Stimulated activated naive CD4-positive, alpha-beta T cell (primary cell): ENCODE measurements at places on chromosomes 12 and 14.

GRCh38 chr12:46367351-46368029 lies 5.1 kb downstream of the SLC38A2 start:
- DNase-seq = no peak

GRCh38 chr14:46651526-46652144 lies at the start of gene RPL10L:
RPL10L (minus strand) TSS chr14:46651781; CDS start chr14:46651736, 45 bp downstream.
- no peak for DNase-seq

DNA sequence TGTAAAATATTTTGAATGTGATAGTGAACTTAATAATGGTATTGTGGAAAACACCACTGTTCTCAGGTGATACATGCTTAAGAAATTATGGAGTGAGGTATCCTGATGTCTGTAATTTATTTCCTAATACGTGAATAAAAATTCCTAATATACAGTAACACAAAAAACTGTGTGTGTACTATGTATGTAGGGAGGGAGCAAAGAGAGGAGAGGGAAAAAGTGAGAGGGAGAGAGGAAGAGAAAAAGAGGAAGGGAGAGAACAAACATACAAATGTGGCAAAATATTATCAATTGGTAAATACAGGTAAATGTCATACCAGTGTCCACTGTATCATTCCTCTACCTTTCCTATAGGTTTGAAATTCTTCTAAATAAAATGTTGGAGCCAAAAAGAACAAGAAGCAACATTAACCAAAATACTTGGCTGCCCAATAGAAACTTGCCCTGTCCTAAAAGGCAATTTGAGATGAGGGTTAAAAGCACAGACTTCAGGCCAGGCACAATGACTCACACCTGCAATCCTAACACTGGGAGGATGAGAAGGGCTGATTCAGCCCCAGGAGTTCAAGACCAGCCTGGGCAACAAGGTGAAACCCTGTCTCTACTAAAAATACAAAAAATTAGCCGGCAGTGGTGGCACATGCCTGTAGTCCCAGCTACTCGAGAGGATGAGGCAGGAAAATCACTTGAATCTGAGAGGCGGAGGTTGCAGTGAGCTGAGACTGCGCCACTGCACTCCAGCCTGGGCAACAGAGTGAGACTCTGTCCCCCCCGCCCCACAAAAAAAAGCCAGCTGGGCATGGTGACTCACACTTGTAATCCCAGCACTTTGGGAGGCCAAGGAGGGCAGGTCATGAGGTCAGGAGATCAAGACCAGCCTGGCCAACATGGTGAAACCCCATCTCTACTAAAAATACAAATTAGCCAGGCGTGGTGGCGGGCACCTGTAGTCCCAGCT lies 14.5 kb downstream of the R3HDM2 start:
- no peak for DNase-seq

- no peak for DNase-seq
Measured at GRCh38 chr12:16198884-16199283, 78.6 kb downstream of the SLC15A5 start.

DNA sequence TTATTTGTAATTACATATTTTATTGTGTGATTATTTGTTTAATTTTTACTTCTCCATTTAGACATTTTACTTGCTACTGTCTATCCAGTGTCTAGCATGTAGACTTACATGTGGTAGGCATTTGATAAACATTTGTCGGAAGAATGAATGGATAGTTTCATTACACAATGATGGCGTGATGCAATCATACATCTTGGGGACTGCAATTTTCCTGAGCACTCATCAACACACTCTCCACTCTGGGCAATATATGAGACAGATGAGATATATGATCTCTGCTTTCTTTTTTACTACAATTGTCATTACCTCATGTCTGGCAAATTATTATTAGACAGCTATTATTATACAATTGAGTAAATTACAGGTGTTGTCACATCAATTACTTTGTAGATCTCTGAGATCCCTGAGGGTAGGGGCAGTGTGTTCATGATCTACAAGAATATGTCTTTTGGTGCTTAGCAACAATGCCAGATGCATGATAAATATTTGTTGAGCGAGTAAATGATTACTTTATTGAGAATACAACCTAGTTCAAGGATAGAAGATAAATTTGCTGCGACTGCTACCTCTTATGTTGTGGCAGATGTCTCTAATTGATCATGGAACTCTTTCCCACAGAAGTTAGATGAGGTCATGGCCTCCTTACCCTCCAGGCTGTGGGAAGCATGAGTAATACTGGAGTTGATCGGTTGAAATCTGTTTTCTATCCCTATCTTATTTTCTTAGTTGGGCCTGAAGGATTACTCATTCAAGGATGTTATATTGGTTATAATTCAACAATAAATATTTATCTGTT lies 416.0 kb downstream of the LRIG3 start:
- no peak for DNase-seq

GRCh38 chr12:128316973-128317526 lies 50.1 kb downstream of the TMEM132C start:
- no peak for DNase-seq

DNA sequence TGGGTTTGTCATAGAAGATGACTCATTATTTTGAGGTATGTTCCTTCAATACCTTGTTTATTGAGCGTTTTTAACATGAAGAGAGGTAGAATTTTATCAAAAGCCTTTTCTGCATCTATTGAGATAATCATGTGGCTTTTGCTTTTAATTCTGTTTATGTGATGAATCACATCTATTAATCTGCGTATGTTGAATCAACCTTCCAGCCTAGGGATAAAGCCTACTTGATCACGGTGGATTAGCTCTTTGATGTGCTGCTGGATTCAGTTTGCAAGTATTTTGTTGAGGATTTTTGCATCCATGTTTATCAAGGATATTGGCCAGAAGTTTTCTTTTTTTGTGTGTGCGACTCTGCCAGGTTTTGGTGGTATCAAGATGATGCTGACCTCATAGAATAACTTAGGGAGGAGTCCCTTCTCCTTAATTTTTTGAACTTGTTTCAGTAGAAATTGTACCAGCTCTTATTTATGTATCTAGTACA lies 602.6 kb downstream of the SNAPC1 start:
- DNase-seq = no peak

GRCh38 chr12:98719515-98720504 lies 74.7 kb downstream of the APAF1 start:
- DNase-seq = no peak

- no peak for DNase-seq
Measured at GRCh38 chr12:26572137-26572536, 260.9 kb downstream of the ITPR2 start.

DNA sequence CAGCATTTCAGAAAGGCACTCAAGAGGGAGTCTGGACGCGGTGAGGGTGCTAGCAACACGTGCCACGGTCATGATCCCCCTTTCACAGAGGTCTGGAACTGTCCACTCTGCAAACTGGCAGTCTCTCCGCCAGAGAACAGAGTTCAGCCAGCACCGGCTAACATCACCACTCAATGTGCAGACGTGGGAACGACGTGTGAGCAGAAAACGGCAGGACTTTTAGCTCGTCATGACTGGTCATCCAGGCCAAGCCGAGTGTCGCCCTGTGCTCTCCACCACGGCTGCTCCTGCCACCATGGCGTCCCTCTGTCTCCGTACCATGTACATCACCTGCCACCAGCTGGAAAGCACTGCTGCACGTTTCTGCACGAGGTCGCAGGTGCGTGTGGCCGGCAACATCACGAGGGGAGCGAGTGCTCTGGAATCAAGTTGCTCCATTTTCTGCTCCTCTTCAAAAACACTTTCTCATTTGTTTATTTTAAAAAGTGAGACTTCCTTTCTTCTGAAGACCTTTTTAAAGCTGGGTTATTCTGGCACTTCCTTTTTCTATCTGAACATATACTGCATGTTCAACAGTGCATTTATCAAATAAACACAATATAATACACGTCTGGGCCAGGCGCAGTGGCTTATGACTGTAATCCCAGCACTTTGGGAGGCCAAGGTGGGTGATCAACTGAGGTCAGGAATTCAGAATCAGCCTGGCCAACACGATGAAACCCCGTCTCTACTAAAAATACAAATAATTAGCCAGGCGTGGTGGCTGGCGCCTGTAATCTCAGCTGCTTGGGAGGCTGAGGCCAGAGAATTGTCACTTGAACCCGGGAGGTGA lies 28.0 kb downstream of the SLC15A4 start:
- DNase-seq = no peak

- no peak for DNase-seq
Measured at GRCh38 chr12:110531741-110532333, 29.7 kb downstream of the RAD9B start.

- DNase-seq = no peak
Measured at GRCh38 chr12:24396224-24396623, 446.8 kb upstream of the SOX5 start.

DNA sequence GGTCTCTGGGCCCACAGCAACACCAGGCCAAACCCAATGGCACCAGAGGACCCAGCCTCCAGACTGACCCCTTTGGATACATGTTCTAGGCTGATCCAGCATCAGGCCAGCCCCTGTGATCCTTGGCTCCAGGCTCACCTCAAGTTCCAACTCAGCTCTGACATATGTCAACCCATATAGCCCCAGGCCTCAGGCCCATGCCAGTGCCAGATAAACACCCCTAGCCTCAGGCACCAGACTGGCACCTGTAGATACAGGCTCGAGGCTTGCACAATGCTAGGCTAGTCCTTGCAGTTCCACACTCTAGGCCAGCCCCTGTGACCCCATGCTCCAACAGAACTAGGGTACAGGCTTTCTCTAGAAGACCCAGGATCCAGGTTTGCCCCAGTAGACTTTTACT lies 287.5 kb downstream of the KCNC2 start:
- DNase-seq = no peak

GRCh38 chr12:95548539-95549391 lies 2.5 kb downstream of the USP44 start:
- DNase-seq = peak; percentile 78

GRCh38 chr12:40989785-40990184 lies 198.3 kb upstream of the PDZRN4 start:
- DNase-seq = no peak

- DNase-seq = no peak
Measured at GRCh38 chr12:96711364-96711763, 195.7 kb upstream of the NEDD1 start.

- DNase-seq = no peak
Measured at GRCh38 chr12:2613326-2614073, 181.3 kb upstream of the FKBP4 start.

DNA sequence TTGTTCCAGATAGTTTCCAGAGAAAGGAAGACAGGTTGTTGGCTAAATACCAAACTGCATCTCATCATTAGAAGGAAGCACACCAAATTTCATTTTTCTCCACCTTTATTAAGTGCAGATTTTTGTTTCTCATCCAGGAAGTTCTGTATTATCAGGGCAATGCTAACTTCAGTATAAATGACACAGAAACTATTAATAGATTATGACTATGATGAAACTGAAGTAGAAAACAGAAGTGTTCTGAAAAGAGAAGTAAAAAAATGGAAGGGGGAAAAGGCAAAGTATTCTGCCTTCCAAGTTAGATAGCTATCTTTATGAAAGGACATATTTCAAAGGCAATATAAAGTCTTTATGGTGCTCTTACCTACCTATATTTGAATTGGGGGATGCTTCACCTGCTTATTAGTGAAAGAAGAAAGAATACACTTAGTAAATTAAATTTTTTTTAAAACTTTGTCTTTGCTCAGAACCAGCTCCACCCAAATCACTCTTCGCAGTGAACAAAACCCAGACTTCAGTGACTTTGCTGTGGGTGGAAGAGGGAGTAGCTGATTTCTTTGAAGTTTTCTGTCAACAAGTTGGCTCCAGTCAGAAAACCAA lies 223.9 kb downstream of the PTPRO start:
- DNase-seq = peak; percentile 28

DNA sequence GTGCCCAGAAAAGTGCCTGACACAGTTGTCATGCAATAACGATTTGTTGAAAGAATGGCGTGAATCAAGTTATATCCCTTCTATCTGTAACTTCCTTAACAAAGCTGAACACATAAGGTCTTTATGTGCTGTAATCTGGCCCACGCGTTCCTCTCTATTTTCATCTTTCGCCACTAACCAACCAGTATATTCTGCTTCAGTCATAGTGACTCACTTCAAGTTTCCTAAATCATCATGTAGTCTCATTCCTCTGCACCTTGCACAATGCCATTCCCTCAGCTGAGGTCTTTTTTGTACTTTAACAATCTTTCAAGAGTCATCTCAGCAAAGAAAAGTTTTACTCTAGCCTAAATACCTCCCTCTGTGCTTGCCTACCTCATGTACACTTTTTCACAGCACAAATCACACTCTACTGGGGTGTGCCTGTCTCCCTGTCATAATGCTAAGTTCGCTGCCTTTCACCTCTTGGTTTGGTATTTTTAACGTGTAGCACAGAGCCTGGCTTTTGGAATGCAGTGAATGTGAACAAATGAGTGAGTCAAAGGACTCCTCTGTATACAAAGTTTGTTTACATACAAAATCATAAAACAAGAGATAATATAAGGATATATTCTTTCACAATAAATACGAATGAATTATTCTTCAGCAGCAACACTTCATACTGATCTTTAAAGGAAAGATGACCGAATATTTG lies 2.9 kb upstream of the CMAS start:
- DNase-seq = no peak

DNA sequence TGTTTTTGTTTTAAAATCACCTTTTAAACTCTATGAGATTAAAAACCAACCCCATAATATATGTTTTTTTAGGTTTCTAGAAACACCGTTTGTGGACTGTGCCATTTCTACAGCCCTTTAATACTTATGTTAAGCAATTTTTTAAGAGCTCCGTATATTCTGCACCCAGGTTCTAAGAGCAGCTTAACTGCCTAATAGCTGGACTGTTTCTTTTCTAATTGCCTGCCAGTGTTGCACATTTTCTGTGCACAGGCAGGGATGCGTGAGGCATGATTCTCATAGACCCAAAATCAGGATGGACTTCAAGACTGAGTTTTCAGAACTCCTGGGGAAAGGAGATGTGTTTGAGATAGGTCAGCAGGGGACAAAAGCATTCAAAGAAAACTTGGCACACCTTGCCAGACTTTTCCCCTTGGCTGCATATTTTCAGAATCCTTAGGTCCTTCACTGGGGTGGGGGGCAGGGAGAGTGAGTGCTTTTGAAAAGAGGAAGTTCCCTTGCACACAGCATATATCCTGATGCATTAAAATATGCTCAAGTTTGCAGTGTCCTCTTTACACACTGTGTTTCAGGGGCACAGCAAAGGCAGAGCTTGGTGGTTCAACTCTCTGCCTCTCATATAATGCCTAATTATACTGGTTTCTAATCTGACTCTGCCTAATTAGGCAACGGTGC lies 27.9 kb downstream of the TMEM30B start:
- DNase-seq = no peak
